ENCODE measurements at places on chromosomes 2 and 18.

GRCh38 chr2:53087874-53088461 lies 679.6 kb upstream of the CHAC2 start:
- no peak for DNase-seq

DNA sequence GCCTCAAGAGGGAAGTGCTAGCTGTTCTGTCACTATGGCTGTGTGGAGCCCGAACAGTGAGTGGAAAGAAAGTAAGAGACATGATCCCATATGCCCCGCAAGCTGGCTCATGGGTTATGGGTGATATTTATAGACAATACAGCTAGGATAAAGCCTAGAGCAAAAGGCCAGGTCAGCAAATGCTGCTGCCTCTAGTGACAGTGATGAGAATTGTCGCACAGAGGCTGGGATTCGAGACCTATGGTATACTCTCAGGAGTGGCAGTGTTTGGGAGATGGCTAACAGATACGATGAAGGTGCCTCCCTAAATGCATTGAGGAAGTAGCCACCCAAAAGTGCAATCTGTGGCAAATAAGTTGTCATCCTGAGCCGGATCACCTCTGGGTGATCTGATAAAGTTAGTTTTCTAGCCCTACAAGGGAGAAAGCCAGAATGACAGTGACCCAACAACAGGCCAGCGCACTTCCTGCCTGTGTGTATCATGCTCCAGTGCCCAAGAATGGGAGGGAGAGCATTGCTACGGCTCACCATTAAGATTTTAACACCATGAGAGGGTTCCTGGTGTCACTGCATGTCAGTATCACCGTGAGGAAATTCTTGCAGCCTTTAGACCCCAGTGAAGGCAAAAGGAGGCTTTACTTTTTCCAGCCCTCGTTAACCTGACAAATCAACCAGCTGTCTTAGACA lies 92.2 kb upstream of the TGFA start:
- no peak for DNase-seq

GRCh38 chr2:195595825-195596224 lies 61.2 kb upstream of the SLC39A10 start:
- DNase-seq = no peak

GRCh38 chr2:73963385-73964120 lies 21.2 kb upstream of the TET3 start:
- no peak for DNase-seq

GRCh38 chr18:35861367-35862118 lies 110.9 kb upstream of the RMP24 start:
- peak; percentile 15 for DNase-seq

DNA sequence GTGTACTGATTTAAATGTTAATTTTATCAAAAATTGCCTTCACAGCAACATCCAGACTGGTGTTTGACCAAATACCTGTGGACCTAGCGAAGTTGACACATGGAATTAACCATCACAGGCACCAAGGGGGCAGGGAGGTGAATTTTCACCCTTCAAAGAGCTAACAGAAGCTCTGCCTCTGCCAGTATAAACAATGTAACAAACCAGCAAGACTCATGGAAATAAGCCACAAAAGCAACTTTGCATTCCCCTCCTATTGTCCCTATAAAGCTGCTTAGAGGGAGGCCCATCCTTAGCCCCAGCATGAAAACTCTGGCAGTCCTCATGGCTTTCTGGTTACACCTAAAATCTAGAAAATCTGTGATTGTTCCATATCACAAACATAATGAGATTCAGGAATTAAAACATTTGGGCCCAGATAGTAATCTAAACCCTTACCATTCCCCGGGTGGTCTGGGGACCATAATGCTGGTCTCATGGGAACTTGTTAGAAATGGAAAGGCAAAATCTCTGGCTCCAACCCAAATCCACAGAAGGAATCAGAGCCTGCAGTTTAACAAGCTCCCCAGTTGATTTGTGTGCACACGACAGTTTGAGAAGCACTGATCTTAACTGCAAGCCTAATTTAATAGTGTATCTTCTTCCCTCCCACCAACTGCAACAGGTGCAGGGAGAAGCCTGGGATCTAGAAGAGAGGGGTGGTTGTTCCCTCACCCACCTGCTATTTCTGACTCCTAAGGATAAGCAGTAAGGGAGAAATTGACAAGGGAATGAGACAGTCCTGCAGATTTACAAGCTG lies 23.1 kb downstream of the SERPINB11 start:
- peak; percentile 42 for DNase-seq

DNA sequence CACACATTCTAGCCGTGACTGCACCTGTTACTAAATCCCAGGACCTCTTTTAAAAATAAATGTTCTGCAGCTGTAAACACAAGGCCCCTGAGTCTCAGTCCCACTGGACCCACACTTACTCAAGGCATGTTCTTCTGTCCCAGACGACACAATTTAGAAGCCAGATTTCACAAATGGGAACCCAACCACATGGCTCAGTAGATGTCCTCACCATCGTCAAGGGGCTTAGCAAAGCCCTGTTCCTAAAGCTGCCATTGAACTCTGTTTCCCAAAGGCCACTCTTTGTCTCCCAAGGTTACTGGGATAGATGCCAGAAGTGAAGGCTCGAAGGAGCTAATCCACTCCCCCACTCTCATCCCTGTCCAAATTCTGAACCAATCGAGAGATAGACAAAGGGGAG lies 301.0 kb downstream of the GALR1 start:
- no peak for DNase-seq

DNA sequence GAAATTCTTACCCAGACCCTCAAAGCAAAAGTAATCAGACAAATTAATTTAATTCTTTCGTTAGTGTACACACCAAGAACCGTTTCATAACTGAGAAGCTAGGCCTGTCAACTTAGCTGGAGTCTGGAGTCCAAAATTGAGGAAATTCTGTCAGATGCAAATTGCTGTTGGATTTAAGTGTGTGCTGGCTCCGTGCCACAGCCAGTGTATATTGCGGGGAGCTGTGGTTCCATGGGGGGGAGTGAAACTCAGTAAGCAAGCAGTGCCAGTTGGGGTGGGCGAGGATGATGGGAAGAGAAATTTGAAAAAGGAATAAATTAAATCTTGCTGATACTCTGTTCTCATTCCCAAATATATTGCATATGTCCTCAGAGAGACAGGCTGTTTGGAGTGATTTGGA lies 4.0 kb downstream of the ARPC2 start:
- no peak for DNase-seq

DNA sequence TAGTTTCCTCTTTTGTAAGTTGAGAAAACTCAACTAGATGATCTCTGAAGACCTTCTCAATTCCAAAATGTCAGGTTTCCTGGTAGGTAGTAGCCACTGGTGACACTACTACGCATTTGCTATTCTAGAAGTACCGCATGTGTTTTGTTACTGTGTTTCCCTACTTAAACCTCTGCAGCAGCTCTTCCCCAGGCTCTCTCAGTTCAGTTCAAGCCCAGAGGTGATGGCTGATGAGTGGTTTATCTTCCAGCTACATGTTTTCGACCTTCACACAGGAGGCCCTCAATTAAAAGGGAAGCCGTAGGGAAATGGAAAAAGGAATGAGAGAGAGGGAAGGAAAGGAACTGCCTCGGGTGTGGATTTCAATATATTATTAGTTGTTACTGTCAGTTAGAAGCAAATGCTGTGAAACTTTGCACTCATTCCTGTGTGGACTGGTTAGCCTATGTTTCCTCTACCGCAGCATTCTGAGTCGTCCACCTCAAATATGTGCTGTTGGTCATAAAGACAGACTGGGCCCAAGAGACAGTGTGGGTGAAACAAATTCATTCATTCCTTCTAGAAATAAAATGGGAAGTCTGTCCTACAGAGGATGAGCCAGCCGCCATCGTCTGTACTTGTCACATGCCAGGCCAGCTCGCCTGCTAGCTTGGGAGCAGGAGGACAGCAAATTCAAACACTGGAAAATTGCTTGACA lies 455.2 kb upstream of the RAB12 start:
- DNase-seq = peak; percentile 65

DNA sequence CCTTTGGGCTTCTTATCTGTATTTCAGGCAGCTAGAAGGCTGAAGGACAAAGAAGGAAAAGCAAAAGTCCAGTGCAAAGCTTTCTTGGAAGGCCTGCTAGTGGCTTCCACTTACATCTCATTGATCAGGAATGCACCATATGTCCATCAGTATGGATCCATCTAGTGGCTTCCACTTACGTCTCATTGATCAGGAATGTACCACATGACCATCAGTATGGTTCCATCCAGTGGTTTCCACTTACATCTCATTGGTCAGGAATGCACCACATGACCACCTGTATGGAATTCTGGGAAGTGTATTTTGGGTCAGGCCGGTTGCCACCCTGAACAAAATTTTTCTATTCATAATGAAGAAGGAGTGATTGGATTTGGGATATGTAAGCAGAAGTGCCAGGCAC lies 70.6 kb downstream of the LYPD6 start:
- no peak for DNase-seq

- DNase-seq = peak; percentile 63
Measured at GRCh38 chr2:135960656-135961551, 24.5 kb downstream of the DARS1 start.

DNA sequence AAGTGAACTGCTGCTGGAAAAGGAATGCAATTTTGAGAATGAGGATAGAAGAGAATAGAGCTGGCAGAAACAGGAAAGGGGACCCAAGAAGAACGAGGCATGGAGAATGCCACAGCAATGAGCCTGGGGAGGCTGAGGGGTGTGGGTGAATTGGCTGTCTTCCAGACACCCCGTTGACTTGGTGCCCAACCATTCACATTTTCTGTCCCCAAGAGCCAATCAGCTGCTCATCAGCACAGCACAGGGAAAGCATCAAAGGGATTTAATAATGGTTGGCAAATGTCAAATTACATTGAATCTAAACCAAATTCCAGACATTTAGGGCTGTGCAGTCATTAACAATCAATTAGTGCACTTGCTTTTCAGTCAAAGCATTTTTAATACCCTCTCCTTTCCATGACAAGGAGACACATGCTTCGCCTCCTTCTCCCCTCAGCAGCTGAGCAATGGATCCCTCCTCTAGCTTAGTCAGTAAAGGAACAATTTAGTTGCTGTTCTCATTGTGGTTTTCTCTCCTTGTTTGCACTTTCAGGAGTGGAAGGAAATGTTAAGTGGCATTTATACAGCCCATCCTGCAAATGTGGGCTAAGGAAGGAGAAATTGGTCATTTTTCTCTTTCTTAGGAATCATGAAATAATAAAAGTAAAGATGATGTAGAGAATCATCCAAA lies 98.8 kb downstream of the KLF7 start:
- DNase-seq = no peak

DNA sequence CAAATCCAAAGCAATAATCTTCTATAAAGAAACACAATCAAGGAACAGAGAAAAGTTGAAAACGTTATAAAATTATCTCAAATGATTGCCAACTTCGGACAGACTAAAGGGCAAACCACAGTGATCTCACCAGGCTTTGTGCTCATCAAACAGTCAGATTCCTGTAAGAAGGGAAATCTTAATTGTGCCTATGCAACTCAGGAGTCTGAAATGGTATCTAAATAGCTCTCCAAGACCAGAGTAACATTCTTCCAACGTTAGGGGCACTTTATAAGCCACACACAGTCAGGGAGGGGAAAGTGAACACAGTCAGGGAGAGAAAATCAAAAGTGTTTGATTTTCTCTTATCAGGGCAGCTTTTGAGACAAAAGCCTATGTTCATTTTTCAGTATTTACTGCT lies 29.4 kb downstream of the PLEKHM3 start:
- no peak for DNase-seq

- DNase-seq = peak; percentile 57
Measured at GRCh38 chr2:238162846-238163441, 4.2 kb downstream of the ERFE start.
